ENCODE measurements at places on chromosomes 16 and 17.
A peak's percentile ranks its signal among the peaks of the same experiment; 100 is the strongest.

DNA sequence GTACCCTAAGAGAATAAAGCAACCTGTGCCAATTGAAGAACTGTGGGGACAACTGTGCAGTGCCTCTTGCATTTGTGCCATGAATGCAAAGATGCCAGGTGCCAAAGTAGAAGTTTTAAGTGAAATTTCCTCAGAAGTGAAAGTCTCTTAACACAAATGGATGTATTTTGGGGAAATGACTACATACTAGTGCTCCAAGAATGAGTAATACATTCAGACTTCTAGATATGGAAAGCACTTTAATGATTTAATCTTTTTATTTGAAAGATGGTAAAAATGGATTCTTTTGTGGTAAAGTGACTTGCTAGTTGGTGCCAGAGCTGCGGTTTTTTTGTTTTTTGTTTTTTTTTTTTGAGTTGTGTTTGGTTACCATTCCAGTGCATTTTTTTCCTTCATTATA is 15.0 kb downstream of the UTP18 start:
- DNase-seq: no peak

DNA sequence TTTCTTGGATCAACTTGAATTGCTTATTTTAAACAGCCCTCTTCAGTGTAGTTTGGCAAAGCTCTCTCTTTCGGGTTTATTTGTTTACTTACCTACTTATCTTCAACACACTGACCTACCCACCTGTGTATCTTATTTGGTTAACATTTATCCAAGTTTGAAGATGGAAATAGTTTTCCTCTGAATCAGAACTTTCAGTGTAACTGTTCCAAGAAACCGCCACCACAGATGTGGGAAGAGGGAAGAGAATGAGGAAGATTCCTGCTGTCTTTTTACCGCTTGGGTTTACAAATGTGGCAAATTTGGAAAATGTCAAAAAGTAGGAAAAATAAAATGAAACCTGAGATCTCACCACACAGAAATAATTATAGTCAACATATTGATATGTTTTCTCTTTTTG is 115.8 kb downstream of the MSI2 start:
- no peak for DNase-seq

- DNase-seq: no peak
Measured at GRCh38 chr17:57926723-57927047, 28.5 kb downstream of the CUEDC1 start.

DNA sequence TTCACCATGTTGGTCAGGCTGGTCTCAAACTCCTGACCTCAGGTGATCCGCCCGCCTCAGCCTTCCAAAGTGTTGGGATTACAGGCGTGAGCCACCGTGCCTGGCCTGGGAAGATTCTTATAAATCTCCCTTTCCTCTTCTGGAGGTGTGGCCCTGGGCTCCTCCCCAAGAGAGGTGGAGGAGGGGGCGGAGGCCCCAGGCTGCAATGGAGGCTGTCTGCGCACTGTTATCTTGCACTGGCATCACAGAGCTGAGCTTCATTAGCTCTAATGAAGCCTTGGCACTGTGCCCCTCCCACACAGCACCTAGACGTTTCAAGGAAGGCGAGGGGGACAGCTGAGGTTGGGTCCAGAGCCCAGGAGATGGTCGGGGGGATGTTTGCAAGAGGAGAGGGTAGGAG is 7.5 kb downstream of the ARHGAP23 start:
- no peak for DNase-seq

GRCh38 chr17:38510421-38511149 is 82.3 kb downstream of the ARHGAP23 start:
- no peak for DNase-seq

- DNase-seq: no peak
Measured at GRCh38 chr16:69626256-69626655, 60.5 kb downstream of the NFAT5 start.

- peak; percentile 49 for DNase-seq
Measured at GRCh38 chr17:1972487-1973160, 52.5 kb downstream of the RTN4RL1 start.

DNA sequence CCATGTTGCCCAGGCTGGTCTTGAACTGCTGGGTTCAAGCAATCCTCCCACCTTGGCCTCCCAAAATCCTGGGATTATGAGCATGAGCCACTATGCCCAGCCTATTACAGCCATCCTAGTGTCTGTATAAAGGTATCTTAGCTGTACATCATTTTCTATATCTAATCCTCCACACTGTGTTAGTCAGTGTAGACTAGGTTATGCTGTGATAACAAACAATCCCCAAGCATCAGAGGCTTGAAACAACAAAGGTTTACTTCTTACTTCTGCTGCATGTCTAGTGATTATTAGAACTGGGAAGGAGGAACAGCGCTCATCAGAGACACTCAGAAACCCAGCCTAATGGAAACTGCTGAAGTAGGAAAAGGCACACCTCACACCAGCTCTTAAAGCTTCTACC is 68.1 kb downstream of the ERCC4 start:
- no peak for DNase-seq

DNA sequence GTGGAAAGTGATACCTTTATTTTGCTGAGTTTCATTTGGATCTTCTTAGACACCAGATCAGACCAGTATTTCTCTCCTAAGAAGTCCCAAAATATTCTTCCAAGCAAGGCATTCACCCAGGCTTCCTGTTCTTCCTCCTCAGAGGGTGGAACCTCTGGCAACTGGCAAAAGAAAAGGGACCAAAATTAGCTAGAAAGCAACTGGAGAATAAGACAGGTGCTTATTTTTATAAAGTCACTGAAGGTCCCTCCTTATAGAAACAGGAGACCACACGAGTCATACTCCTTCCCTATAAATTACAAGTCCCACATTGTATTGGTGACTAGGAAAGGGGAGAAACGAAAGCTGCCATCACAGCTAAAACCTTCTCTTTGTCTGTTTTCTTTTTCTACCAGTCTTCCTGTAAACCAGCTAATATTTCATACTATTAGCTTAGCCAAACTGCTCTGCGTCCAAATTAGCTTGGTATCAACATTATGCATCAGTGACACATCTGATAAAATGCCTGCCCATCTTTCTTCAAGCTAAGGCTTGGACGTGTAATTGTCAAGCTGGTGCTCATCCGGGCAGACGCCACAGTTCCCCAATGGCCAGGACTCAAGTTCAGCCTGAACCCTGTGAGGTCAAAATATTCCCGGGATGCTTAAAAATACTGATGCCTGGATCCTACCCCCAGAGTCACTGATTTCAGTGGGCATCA is 47.5 kb upstream of the ERN1 start:
- no peak for DNase-seq

DNA sequence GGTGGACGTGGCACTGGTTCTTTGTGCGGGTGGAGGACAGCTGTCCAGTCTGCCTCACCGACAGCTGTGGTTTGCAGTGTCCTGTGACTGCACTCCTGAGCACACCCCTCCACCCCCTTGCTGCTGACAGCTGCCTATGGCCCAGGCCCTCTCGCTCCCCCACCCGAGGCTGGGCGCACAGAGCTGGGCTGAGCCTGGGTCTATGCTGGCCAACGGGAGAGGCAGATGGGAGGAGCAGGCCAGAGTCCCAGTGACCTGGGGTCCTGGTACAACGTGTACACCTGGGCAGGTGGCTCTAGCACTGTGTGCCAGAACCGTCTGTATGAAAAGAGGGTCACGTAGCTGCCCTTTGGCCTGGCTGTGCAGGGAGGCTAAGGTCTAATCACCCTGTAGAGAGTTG is 30.5 kb downstream of the BAIAP2 start:
- DNase-seq: no peak

DNA sequence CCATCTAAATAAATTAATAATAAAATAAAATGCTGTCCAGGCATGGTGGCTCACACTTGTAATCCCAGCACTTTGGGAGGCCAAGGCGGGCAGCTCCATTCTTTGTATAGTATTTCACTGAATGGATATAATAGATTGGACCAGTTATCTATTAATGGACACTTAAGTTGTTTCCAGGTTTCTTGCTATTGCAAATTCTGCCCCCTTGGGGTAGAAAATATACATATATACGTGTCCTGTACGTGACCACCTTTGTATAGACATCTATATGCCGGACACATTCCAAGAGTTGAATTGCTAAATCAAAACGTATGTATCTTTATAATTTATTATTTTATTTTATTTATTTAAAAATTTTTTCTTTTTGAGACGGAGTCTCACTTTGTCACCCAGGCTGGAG is 3.9 kb upstream of the EXOC7 start:
- DNase-seq: no peak

DNA sequence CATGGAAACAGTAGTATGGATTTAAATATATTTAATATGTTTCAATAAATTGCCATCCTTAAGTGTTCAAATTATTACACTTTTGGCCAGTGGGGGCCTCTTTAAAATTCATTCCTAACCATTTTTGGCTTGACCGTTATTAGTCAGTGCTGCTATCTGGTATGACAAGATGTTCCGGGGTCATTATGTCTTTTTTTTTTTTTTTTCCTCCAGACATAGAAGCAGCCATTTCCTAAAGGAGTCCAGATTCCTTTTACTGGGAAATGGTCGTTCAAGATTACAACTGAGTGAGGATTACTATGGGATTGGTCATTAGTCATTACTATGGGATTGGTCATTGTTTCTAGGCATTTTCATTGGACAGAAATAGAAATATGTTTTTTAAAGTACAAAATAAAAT is 53.4 kb downstream of the NF1 start:
- DNase-seq: no peak

DNA sequence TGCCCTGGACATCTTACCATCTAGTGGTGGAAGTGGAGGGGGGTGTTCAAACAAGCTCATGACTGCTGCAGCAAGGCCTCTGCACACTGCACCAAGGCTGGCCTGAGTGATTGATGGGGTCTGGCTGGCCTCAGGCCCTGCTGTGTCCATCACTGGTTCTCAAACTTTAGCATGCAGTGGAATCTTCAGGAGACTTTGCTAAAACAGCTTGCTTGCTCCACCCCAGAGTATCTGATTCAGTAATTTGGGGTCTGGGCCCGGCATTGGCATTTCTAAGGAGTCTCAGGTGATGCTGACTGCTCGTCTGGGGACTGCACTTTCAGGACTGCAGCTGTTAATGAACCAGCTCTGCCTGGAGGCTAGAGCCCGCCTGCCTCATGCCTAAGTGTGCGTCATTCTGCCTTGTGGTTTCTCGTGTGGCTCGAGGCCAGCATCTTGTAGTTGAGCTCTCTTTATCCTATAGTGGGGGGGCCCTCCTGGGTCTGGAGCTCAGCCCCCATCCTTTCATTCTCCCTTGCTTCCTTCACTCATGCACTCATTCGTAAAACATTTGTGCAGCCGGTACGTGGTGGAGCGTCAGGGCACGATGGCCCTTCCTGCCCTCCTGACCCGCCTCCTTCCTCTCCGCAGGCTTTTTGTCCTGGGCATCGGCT is 4.1 kb downstream of the MGAT5B start:
- peak; percentile 22 for DNase-seq

GRCh38 chr16:31678649-31679325 is 151.1 kb downstream of the AHSP start:
- no peak for DNase-seq

GRCh38 chr17:38534498-38534885 is 71.3 kb downstream of the SRCIN1 start:
- no peak for DNase-seq

- DNase-seq: no peak
Measured at GRCh38 chr16:11543661-11544393, 42.9 kb downstream of the LITAF start.

GRCh38 chr17:65035704-65036103 is 20.8 kb downstream of the GNA13 start:
- no peak for DNase-seq

DNA sequence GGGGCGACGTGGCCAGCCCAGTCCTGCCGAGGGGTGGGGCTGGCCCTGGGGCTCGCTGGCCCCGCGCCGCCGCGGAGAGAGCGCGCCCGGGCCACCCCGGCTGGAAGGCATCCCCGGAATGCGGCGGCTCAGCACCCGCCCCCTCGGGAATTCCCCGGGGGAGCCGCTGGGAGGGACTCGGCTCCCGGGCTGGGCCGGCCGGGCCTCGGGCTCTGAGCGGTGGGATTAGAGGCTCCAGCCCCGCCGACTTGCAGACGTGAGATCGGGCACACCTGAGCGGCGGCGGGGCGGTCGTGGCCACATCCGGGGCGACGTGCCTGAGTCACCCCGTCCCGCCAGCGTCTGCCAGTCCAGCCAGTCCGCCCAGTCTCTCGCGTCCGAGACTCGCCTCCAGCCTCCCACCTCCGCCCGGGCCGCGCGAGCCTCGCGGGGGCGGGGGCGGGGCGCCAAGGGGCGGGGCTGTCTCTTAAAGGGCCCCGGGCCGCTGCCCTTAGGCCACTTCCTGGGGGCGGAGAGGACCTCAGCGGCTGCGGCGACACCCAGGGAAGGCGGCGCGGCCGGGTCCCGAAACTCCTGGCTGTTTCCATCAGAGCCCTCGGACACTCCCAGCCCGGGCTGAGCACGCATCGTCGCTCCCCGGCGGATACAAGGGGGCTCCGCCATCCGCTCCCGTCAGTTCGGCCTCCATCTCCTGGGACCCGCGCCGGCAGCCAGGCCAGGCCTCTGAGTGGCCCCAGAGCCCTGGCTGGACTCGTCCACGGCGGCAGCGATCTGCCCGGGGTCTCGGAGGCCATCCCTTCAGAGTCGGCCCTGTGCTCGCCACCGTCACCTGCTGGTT is at the start of gene KCTD11:
Gene KCTD11 (plus strand): TSS at position 498 of the 838 bp plus-strand sequence.
- DNase-seq: peak; percentile 88
